Esophagus squamous epithelium (tissue), 5 donors: ENCODE measurements at places on chromosomes 13 and 19.

- DNase-seq, result no peak
Observed at GRCh38 chr13:44273991-44274770, 99.4 kb upstream of the SERP2 start.

GRCh38 chr13:27026396-27026795 lies 145.2 kb downstream of the USP12 start:
- DNase-seq, result no peak

DNA sequence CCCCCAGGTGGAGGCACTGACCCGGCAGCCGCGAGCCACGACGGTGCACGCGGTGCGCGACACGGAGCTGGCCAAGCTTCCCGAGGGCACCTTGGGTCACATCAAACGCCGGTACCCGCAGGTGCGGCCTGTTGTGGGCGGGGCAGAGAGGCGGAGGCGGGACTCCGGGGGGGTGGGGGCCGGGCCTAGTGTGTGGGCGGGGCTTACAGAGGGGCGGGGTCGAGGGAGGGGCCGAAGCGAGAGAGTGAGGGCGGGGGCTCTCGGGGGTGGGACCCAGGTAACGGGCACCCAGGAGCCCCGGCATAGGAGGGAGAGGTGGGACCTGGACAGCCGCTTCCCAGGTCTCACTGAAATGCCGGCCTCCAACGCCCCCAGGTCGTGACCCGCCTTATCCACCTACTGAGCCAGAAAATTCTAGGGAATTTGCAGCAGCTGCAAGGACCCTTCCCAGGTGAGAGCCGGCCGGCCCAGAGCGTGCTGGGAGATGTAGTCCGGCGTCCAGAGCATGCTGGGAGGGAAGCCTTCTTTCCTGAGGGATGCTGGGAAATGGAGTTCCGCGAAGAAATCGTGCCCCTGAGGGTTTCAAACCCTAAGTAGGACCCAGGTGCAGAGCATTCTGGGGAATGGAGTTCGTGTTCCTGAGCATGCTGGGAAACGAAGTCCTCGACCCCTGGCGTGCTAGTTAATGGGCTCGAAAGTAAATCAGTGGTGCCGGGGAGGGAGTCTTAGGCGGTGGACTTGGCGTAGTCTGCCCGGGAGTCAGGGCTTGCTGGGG lies 15.7 kb downstream of the PNPLA6 start:
- no peak for DNase-seq

- no peak for DNase-seq
Observed at GRCh38 chr13:25744178-25744577, 307.6 kb downstream of the SHISA2 start.

DNA sequence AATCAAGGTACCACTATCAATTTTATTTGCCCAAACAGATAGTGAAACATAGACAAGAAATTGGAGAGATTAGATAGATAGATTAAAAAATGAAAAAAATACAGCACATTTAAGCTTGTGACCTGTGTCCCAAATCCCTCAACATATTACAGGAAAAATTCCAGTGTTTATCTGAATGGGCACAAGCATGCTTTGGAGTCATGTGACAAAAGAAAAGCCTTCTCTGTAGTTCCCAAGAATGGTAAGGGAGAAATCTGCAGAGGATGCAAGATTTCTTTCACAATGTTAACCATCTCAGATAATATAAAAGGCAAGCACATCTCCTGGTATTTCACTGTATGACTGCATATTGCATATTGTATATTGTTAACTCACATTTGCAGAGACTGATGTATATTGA lies 168.0 kb downstream of the PCDH9 start:
- DNase-seq, result no peak

- DNase-seq, result no peak
Observed at GRCh38 chr13:66354879-66355751, 875.0 kb downstream of the PCDH9 start.

DNA sequence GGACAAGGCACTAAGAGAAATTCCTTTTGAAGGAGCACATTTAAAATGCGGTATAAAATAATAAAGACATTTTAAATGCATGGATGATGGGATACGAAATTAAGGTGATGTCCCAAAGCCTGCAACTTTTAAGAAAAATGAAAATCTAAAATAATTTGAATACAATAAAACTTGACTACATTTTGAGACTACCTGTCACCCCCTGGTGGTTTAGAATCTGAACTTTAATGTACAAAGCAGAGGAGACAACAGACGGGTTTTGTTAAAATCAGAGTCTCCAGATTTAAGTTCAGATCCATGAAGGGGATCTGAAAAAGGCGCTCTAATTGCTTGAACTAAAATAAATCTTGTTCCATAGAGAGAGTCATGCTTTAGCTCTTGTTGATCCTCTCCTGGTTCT lies 1129.3 kb upstream of the PCDH20 start:
- no peak for DNase-seq

DNA sequence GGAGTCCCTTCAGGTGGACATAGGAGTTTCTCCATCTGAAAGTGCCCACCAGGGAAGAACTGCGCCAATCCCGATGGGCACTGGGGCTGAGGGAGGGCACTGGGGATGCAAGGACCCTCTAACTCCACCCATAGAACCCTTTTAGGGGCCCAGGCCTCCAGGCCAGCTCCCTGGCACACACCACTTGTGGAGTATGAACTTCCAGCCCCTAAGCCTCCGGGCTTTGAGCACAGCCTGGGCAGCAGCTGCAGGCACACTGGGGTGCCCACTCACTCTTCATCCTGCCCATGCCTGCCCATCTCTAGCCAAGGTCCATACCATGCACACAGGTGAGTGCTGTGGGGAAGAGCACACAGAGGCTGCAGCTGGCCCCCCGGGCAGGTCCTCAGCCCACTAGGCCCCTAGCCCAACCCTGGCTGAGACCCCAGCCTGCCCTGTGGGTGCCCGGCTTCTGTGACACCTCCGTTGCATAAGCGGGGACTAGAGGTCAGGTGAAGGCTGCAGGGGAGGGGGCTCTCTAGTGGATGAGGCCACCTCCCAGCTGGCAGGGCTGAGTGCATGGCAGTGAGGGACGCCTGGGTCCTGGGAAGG lies 14.6 kb upstream of the SLC7A10 start:
- no peak for DNase-seq

GRCh38 chr19:41637484-41637883 lies 10.6 kb upstream of the CEACAM4 start:
- no peak for DNase-seq

DNA sequence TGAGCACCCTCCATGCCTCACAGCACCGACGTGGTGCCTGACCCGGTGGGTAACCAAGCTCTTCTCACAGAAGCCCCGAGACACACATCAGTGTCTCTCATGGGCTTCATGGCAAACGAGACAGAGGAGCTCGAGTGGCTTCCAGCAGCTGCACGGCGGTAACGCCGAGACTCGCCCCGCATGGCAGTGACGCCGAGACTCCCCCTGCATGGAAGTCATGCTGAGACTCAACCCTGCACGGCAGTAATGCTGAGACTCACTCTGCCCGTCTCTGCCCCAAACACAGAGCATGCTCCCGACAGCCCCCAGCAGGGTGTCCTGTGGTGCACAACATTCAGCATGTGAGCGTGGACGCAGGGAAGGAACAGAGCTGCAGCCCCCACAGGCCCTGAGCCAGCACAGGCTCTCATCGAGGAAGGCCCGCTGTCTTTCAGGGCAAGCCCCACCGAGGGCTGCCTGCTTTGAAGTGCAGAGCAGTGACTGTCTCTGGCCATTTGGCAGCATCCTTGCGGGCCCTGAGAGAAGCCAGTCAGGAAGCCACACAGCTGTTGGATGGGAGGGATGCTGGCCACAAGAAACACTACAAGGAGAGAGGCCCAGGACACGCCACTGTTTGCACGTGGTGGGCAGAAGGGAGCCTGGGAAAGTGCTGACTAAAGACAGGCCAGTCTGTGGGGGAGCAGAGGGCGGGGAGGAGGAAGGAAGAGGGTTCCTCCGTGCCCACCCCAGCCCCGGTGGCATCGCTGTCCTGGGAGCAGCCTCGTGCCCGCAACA lies 9.5 kb downstream of the GAS6 start:
- no peak for DNase-seq

DNA sequence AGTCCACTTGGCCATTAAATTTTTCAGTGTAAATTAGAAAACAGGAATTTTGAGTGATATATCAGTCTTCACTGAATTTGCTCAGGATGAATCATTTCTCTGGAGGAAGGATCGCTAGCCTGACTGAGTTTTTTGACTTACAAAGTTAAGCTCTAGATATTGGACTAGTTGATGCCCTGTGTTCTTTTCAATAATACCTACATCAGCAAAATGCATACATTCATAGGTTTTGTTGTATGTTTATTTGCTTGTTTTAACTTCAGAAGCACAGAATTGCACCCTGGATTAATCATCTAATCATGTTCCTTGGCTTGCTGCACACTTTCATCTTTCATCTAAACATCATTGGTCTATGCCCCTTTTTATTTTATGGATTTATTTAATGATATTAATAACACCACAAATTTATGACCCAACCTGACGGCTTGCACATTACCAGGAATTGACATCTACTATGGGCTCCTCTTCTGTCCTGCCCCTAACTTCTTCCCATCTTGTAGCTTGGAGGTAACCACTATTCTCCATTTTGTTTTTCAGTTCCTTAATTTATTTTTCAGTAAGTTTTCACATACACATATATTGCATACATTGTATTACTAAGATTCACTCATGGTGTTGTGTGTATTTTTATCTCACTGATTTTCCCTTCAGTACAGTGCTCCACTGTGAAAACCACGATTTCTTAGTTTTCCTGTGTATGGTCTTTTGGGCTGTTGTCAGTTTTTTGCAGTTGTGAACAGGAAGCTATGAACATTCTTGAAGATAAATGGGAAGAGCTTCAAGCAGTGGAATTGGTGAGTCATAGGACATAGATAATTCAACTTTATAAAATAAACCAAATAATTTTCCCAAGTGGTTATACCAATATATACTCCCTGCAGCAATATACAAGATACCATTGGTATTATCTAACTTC lies 23.3 kb downstream of the COMMD6 start:
- DNase-seq, result no peak

- no peak for DNase-seq
Observed at GRCh38 chr13:24360106-24360505, 50.7 kb downstream of the C1QTNF9 start.

GRCh38 chr19:6491802-6492592 lies 10.1 kb downstream of the TUBB4A start:
- DNase-seq, result no peak

- DNase-seq, result no peak
Observed at GRCh38 chr19:2453431-2454025, 3.2 kb downstream of the LMNB2 start.

DNA sequence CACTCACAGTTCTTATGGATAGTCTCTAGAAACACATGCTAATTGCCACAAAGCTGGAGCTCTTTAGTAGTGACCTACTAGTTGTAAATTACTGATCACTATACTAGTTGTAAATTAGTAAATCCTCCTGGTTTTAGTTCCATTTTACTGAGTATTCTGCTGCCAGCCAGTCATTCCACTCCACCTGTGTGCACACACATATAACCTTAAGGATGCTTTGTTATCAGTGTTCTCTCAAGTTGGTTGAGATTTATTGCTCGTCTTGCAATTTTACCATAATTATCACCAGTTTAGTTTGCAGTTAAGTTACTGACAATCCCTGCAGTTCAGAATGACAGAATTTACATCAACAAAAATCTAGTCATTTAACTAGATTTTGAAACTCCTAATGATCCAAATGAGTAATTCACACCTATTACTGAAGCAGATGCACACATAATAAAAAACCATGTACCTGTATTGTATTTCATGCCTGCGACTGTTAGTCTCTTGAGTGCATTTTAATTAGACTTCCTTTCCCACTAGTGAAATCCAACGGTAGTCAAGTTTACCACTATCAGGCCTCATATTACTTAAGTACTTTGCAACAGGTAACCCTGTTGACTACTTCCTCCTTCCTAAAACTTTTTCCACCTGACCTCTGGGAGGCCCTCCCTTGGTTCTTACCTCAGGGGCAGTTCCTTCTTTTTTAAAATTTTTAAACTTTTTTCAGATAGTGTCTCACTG lies 7.6 kb downstream of the TPT1 start:
- DNase-seq, result no peak

GRCh38 chr13:110000534-110001345 lies 214.4 kb upstream of the IRS2 start:
- DNase-seq, result no peak

DNA sequence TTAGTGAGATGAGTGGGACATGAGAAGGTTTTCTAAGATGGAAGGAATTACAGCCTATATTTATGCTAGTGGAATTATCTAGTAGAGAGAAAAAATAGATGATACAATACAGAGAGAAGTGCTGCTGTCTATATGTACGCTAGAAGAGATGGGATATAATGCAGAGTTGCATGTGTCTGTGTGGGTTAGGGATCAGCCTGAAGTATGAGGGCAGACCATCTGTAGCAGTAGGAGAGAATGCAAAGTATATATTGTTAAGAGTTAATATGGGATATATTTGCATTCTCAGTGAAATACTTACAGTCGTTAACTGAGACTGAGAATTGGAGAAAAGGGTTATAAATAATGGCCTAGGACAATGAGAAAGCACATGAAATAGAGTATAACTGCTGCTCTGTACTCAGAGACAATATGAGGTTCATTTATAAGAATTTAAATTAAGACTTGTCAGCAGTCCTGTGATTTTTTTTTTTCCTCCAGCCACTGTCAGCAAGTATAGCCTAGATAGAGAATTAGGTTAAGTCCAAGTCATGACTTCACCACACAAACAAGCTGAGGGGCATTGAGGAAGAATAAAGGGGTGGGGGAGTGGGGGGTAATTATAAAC lies 77.8 kb downstream of the SLITRK1 start:
- no peak for DNase-seq

GRCh38 chr13:33110713-33111413 lies 94.6 kb downstream of the KL start:
- no peak for DNase-seq

- no peak for DNase-seq
Observed at GRCh38 chr13:106602178-106602577, 34.2 kb upstream of the ARGLU1 start.

DNA sequence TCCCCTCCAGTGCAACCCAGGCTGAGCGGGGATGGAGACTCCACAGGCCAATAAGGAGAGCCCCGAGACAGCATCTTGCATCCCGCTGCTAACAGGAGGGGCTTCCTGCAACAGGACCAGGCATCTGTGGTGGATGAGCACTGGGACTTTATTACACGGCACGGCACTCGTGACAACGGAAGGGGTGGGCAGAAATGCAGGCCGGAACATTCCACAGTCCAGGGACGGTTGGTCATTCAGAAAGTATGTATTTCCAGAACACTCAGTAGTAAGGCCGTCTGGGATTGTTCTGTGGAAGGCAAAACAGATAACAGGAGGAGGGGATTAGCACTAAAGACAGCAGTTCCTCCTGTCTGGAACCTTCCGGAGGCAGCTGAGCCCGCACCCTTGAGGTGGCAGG lies 3.3 kb upstream of the TM6SF2 start:
- no peak for DNase-seq
